ENCODE measurements at places on chromosomes 7 and 10.

GRCh38 chr10:31179091-31179680 lies 139.8 kb upstream of the ZEB1 start:
- DNase-seq = no peak

- no peak for DNase-seq
Observed at GRCh38 chr10:53361936-53362335, 589.4 kb upstream of the MBL2 start.

DNA sequence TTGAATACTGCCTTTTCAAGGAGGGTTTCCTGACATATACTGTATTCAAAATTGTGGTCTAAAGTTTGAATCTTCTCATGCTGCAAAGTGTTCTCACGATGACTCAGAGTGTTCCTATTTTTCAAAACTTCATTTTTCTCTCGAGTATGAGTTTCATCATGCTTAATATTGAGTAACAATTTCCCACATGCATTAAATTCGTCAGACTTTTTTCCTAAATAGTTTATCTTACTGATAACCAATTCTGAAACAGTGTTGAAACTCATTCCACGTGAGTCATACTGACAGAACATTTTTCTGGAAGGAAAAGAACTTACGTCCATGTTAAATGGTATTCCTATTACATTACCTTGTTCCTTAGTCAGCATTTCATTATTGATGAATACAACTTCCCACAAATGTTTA lies 44.1 kb downstream of the ZNF33B start:
- DNase-seq = no peak

- DNase-seq = no peak
Observed at GRCh38 chr10:43408331-43408709, 666 bp downstream of the HNRNPF start.

DNA sequence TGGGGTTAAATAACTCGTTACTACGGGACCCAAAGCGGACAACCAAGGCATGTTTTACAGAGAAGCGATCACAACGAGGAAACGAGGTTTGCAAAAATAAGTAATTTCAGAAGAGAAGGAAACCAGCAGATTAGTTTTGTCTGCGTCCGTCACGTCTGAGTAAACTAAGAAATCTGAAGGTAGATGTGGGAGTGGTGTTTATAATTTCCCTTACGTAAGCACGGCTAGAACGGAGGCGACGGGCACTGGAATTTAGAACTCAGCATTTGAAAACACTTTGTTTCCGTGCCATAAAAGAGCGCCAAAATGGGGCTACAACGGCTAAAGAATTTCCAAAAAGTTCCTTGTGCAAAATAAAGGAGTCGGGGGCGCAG lies 718 bp upstream of the UMAD1 start:
- DNase-seq = no peak

- no peak for DNase-seq
Observed at GRCh38 chr10:43254199-43254730, 12.6 kb downstream of the RASGEF1A start.

DNA sequence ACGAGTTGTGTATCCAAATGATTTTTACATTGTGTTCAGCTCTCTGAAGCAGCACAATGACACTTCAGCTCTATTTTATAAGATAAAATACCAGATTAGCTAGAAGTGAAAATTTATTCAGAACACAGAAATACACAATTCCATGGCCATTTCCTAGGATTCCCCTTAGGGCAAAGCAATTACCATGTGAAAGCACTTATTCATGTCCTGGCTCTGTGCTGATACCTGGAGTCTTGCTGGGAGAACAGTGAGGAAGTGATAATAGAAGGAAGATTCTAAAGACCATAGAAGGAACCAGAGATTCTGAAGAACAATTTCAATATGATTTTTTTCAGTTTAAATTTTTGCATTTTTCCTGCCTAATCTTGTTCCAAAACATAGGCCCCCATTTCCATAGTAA lies 657.4 kb upstream of the ZWINT start:
- DNase-seq = no peak

DNA sequence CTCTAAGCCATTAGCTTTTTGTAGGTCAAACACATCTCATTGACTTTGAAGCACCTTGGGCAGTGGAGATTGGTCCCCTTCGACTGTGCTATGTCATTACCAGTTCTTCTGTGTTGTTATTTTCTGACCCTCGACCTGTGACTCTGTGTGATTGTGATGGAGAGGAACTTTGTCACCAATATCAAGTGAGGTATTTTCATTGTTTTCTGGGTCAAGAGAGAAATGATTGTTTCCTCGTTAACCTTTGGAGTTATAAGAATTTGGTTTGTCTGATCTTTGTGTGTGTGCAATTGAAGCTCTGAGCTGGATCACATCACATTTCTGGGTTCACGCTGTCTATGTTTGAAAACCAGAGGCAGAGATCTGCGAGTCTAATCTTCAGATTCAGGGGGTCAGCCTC lies 432.2 kb upstream of the KLF6 start:
- DNase-seq = no peak

GRCh38 chr7:22954251-22954650 lies 59.7 kb downstream of the HYCC1 start:
- DNase-seq = no peak

- DNase-seq = no peak
Observed at GRCh38 chr10:35005868-35006267, 84.3 kb downstream of the CUL2 start.

DNA sequence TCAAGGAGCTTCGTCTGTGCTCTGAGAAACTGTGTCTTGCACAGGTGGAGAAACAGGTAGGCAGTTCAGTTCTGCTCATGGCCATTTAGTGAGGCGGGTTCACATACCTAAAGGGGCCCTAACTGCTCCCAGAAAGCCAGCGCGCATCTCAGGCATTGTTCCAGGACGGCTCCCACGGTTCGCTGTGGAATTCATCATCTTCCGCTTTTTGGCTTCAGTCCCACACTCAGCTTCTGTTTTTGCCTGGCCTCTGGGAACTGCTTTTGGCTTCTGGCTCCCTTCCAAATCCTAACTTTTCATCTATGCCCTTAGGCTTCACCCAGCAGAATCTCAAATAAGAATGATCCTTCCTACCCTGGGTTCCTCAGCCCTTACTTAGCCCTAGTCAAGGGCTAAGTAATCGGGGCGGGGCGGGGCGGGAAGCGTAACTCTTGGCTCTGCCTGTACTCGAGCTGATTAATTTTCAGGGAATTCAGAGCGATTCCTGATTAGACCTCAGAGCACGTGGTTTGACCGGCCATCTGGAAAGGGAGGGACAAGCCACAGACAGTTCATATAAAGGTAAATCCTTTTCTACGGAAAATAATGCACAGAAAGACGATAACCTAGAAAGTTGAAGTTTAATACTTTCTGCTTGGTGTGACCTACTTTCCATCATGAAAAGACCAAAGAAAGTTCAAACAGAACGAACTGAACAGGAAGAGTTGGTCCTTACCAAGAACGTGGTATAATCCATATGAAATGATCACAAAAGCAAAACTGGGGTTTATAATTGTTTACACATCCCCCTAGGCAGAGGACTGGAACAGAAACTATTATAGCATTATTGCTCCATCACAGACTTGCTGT lies 105.7 kb downstream of the ST8SIA6 start:
- no peak for DNase-seq

GRCh38 chr10:28981007-28981406 lies 303.7 kb downstream of the BAMBI start:
- DNase-seq = no peak

- DNase-seq = no peak
Observed at GRCh38 chr10:484441-484924, 205.0 kb downstream of the DIP2C start.

DNA sequence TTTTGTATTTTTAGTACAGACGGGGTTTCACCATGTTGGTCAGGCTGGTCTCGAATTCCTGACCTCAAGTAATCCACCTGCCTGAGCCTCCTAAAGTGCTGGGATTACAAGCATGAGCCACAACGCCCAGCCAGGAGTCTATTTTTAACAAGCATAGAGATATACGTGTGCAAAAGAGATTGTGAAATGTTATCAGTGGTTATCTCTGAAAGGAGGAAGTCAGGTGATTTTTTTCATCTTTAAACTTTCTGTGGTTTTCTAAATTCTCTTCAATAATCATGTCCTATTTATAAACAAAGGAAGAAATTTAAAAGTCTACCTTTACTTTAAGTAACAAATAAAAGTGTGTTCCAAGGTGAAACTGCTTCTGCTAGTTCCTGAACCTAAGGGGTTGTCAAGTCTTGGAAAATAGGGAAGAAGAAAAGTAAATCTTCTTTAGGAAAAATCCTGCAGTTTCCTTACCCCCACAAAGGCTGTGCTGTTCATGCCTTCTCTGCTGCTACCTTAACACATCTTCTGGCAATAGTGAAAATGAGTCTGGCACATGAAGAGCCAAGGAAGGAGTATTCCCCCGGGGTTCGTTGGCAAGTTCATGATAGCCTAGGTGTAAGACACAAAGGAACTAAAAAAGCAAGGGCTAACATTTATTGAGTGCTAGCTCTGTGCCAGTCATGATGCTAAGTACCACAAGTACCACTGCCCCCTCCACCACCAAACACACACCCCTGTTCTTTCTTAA lies 51.1 kb downstream of the CYP26A1 start:
- no peak for DNase-seq

DNA sequence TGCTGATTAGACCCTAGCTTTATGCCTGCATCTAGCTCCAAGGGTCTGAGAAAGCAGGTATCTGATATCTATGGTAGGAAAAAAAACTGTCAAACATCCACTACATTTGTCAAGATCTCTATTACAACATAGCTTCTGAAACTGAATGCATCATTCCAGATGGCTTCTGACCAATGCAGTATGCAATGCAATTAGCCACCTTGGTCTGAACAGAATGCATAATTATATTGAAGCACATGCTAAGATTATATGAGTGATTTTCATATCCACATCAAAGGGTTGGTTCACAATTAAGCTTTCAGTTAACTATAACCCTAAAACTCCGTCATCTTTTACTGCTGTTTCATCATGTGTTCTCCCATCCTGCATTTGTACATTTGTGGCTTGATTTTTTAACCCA lies 271.4 kb downstream of the POLR1F start:
- DNase-seq = no peak

- DNase-seq = no peak
Observed at GRCh38 chr7:12572941-12573575, 2.5 kb downstream of the SCIN start.

DNA sequence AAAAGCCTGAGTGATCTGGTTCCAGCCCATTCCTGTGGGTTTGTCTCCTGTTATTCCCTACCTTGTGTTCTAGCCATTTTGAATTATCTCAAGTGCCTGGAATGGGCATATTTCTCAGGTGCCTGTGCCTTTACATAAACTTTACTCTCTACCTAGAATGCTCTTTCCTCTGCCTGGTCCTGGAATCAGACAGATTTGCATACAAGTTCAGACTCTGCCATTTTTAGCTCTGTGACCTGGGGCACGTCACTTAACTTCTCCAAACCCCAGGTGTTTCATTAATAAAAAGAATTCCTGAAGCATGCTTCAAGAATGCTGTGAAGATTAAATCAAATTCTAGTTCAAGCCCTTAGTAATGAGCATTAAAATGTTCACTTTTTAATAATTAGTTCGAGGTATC lies 7.8 kb downstream of the DCLRE1A start:
- DNase-seq = no peak

- DNase-seq = no peak
Observed at GRCh38 chr10:116216676-116217075, 56.3 kb downstream of the GFRA1 start.

DNA sequence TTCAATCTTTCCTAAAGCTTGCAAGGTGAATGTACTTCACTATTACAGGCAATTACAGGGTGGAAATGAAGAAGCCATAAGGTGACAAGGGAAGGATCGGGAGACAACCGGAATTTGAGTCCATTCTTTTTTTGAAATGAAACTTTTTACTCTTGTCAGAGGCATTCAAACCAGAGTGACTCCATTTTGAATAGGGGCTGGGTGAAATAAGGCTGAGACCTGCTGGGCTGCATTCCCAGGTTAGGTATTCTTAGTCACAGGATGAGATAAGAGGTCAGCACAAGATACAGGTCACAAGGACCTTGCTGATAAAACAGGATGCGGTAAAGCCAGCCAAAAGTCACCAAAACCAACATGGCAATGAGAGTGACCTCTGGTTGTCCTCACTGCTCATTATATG lies 363.3 kb downstream of the TYW1 start:
- DNase-seq = no peak

- DNase-seq = no peak
Observed at GRCh38 chr7:89223900-89224395, 428.4 kb upstream of the TEX47 start.

- DNase-seq = no peak
Observed at GRCh38 chr10:98135222-98135899, 904 bp downstream of the R3HCC1L start.
